ENCODE measurements at places on chromosomes 5 and 9.

DNA sequence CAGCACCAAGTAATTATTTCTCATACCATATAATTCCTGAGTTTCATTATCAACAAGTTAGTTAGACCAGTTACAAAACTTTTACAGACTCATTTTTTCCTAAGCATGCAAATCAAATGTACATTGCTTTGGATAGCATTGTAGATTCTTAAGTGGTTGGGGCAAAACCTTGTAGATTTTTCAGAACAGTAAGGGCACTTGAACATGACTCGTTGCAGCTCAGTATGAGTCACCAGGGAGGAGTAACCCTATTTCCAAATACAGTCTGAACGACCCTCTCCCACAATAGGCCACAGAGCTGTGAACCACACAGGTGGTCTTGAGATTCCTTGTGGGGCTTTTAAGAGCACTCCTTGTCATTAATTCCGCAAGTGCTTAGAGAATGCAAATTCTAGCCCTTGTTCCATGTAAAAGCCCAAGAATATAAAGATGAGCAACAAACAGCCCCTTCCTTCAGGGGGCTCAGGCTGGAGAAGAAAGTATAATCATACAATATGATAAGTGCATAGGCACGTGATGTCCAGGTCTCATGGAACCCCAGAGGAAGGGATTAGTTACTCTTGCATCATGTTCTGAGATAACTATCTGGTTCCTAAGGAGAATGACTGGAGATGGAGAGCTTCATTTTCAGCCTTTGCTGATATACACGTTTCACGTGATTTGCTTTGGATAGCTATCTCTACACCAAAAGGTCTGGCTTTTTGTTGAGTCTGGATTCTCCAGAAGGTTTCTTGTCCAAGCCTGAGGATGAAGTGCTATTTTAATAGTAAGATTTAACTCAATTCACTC is 295.7 kb downstream of the KCNN2 start:
- no peak for DNase-seq

DNA sequence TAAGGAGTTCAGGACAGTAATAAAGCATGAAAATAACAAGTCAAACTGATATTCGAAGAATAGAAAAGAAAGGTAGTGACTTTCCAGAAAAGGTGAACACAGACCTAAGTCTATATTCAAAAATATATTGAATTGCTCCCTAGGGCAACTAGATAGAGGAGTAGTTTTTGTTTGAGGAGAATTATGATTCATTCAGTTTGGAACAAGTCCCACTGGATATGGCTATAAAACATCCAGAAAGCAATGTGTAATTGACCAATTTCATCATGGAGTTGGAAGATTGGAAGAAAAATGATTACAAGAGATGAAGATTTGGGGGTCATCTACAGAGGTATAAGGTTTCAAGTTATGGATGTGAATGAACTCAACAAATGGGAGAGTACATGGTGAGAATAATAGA is 117.5 kb upstream of the ZNF462 start:
- DNase-seq = no peak

DNA sequence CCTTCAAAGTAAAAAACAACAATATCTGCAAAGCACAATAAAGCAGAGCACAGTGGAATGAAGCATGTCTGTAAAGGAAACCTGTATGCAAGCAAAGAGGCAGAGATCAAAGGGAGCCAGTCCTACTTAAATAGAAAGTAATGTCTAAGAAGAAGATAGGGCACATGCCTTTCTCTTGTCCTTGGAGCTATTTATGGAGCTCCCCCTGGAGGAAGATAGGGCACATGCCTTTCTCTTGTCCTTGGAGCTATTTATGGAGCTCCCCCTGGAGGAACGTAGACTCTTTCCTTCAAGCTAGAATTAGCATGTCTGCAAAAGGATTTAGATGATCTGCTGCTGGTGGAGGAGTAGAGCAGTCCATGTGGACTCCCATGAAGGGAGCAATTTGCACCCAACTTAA is 168.1 kb upstream of the RASEF start:
- peak; percentile 27 for DNase-seq

DNA sequence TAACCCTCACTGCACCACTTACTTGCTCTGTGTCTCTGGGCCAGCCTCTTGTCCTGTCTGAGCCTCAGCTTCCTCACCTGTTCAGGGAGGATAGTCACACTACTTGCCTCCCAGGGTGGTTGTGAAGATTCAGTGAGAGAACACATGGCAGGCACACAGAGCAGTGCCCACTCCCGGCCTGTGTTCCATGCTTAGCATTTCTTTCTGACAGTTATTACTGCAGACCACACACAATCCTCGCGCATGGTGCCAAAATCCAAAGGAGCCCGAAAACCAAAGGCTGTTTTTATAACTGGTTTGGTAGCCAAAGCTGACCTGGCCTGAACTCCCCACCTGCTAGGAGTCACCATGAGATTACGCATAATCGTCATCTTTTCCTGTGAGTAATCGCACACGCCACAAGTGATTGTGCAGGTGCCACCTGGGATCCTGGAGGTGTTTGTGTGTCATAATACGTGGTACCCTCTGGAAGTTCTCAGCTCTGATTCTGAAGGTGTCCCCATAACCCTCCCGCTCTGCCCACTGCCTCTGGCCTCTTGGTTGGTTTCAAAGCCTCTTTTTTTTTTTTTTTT is 84.6 kb upstream of the FBXW11 start:
- DNase-seq = no peak

- peak; percentile 56 for DNase-seq
Observed at GRCh38 chr5:176693477-176693851, 46.2 kb downstream of the TSPAN17 start.

DNA sequence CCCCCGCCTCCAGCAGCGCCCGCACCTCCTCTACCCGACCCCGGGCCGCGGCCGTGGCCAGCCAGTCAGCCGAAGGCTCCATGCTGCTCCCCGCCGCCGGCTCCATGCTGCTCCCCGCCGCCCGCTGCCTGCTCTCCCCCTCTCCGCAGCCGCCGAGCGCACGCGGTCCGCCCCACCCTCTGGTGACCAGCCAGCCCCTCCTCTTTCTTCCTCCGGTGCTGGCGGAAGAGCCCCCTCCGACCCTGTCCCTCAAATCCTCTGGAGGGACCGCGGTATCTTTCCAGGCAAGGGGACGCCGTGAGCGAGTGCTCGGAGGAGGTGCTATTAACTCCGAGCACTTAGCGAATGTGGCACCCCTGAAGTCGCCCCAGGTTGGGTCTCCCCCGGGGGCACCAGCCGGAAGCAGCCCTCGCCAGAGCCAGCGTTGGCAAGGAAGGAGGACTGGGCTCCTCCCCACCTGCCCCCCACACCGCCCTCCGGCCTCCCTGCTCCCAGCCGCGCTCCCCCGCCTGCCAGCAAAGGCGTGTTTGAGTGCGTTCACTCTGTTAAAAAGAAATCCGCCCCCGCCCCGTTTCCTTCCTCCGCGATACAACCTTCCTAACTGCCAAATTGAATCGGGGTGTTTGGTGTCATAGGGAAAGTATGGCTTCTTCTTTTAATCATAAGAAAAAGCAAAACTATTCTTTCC is 19.3 kb downstream of the CDKN2A start:
- DNase-seq = peak; percentile 56

Measured in inflammatory macrophage treated with lipopolysaccharide for 1 hour (primary cell).